ENCODE measurements at places on chromosomes 13 and 19.

DNA sequence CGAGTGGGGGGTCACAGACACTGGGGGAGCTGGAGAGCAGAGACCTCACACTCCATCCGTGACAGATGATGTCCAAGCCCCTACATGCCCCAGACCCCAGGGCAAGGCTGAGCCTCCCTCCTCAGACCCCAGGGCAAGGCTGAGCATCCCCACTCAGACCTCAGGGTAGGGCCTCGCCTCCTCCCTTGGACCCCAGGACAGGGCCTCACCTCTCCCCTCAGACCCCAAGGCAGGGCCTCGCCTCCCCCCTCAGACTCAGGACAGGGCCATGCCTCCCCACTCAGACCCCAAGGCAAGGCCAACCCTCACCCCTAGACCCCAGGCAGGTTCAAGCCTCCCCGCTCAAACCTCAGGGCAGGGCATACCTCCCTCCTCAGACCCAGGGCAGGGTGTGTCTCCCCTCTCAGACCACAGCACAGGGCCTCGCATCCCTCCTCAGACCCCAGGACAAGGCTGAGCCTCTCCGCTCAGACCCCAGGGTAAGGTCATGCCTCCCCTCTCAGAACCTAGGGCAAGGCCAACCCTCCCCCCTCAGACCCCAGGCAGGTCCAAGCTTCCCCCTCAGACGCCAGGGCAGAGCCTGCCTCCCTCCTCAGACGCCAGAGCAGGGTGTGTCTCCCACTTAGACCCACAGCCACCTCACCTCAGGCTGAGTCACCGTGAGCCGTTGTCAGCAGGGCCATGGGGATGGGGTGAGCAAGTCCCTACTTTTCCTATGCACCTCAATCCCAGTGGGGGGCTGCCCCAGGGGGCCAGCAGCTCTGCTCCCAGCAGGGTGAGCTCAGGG lies 1.7 kb upstream of the S1PR4 start:
- no peak for DNase-seq

- no peak for DNase-seq
Measured at GRCh38 chr13:99965329-99966000, 6.1 kb downstream of the ZIC5 start.

DNA sequence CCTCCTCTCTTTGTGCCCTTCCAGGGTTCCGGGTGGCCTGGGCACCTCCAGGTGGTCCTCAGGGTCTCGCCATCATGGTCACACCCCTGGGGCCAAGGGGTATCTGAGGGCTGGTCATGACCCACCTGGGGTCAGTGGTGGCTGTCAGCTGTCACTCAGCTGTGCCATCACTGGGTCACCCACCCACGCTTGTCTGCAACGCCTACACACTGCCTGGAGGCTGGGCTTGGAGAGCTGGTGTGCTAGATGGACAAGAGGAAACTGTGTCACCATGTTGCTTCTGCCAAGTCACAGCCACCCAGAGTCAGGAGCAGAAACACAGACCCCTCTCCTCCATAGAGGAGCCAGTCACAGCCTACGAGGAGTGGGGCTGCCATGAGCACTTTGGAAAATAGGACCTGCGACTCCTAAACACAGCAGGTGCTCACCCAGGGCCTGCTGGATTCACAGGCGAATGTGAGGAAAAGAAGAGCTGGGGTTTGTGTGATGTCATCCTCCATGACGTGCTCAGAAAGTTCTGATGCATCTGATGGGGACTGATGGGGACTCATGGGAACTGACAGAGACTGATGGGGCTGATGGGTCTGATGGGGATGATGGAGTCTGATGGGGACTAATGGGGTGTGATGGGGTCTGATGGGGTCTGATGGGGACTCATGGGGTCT lies 10.7 kb upstream of the GRTP1 start:
- DNase-seq: no peak

- no peak for DNase-seq
Measured at GRCh38 chr19:31492050-31492449, 142.8 kb upstream of the TSHZ3 start.

DNA sequence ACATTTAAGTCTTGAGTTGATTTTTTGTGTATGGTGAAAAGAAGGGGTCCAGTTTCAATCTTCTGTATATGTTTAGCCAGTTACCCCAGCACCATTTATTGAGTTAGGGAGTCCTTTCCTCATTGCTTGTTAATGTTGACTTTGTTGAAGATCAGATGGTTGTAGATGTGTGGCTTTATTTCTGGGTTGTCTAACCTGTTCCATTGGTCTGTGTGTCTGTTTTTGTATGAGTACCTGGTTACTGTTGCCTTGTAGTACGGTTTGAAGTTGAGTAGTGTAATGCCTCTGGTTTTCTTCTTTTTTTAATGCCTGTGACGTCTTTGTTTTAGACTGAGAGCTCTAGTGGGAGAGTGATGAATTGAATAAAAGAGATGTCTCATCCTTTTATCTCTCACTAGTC lies 83.2 kb downstream of the NBEA start:
- no peak for DNase-seq

Data from skin of body (tissue), 3 donors.